ENCODE measurements at places on chromosomes 12 and 14.

DNA sequence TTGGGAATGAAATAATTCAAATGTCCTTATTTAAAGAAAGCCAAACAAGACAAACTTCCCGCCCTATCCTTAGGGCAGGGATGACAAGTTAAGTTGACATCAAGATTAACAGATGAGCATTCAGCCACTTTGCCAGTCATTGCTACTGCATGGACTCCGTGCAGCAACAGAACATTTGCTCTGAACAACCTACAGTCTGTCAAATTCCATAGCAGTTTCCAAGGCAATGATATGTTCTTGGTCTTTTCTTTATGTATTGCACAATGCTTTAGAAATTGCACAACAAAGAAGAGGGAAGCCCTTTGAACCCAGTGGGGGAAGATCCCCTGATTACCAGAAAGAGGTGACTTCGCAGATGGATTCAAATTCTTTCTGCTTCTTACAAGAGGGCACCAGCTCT lies 269.8 kb downstream of the BCAT1 start:
- no peak for DNase-seq

DNA sequence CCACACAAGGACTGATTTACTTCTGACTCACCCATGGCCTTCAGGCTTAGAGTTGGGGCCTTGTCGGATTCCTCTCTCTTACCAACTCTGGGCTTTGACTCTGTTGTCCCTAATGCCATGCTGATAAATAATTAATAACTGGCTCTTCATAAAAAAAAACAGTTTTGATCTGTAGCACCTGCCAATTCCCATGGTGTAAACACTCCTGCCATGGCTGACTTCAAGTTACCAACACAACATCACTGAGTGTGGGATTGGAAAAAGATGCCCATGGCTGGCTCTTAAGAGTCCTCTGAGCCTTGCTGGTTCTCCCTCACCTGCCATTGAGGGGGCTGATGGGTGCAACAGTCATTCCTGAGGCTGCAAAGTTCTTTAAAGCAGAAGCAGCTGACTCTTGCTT lies 104.8 kb downstream of the KIF26A start:
- DNase-seq: no peak

- no peak for DNase-seq
Observed at GRCh38 chr14:76724651-76725550, 36.4 kb upstream of the VASH1 start.

- no peak for DNase-seq
Observed at GRCh38 chr12:120961604-120962531, 16.5 kb upstream of the HNF1A start.

- DNase-seq: no peak
Observed at GRCh38 chr12:4881266-4882064, 28.2 kb upstream of the KCNA1 start.

- no peak for DNase-seq
Observed at GRCh38 chr12:108495054-108495453, 20.0 kb upstream of the FICD start.

GRCh38 chr14:68464711-68465110 lies 328.2 kb downstream of the ZFP36L1 start:
- DNase-seq: no peak

- no peak for DNase-seq
Observed at GRCh38 chr14:94395282-94395887, 7.0 kb upstream of the SERPINA1 start.

- no peak for DNase-seq
Observed at GRCh38 chr14:70642303-70643235, 853 bp downstream of the TTC9 start.

- no peak for DNase-seq
Observed at GRCh38 chr12:92257261-92257660, 111.6 kb upstream of the BTG1 start.

DNA sequence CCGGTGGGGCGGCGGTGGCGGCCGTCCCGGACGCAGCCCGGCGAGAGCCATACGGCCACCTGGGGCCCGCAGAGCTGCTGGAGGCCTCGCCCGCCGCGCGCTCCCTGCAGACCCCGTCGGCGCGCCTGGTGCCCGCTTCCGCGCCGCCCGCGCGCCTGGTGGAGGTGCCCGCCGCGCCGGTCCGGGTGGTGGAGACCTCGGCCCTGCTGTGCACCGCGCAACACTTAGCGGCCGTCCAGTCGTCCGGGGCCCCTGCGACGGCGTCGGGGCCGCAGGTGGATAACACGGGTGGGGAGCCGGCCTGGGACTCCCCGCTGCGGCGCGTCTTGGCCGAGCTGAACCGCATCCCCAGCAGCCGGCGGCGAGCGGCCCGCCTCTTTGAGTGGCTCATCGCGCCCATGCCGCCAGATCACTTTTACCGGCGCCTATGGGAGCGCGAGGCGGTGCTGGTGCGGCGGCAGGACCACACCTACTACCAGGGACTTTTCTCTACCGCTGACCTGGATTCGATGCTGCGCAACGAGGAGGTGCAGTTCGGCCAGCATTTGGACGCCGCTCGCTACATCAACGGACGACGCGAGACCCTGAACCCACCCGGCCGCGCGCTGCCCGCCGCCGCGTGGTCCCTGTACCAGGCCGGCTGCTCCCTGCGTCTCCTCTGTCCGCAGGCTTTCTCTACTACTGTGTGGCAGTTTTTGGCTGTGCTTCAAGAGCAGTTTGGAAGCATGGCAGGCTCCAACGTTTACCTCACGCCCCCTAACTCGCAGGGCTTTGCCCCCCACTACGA lies 716 bp downstream of the RIOX1 start:
- peak; percentile 30 for DNase-seq

- no peak for DNase-seq
Observed at GRCh38 chr12:1835211-1836131, 15.1 kb downstream of the LRTM2 start.

GRCh38 chr12:40752011-40752410 lies 59.8 kb downstream of the CNTN1 start:
- no peak for DNase-seq

DNA sequence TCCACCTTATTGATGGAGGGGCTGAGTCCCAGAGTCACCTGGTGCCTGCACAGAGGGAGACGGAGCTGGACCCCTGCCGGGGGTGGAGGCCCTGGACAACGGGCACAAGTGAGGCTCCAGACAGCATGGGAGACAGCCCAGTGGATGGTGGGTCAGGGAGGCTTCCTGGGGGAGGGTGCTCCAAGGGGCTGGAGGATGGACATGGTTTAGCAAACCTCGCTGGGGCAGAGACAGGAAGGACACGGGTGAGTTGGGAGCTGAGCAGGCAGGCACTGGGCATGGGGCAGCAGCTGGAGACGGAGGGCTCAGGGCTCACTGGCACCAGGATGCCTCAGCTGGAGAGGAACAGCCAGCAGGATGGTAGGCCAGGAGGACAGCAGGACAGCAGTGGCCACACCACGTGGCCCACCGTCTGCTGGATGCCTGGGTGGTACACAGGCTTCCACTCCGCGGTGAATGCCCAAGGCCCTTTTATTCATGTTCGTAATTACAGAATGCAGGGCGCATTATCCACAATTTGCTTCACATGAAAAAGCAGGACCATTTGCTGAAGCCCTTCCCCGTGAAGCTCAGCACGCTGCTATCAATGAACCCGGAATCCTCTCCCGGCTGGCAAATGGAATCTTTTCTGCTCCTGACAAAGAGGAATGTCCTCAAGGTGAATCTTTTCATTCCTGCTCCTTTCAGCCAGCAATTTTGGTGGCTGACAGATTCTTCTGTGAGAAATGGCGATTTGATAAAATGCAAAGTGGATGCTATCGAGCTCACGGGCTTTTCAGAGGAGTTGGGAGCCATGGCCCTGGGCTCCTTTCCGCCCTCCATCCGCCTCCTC lies 138.1 kb upstream of the C14orf180 start:
- no peak for DNase-seq

- DNase-seq: no peak
Observed at GRCh38 chr12:45934956-45935355, 55.4 kb downstream of the SCAF11 start.

- DNase-seq: no peak
Observed at GRCh38 chr14:101134851-101135433, 231.4 kb upstream of the RTL1 start.

GRCh38 chr14:58571256-58571655 lies 66.5 kb upstream of the DACT1 start:
- no peak for DNase-seq
